HepG2 (cell line): ENCODE measurements at places on chromosomes 12 and 14.

DNA sequence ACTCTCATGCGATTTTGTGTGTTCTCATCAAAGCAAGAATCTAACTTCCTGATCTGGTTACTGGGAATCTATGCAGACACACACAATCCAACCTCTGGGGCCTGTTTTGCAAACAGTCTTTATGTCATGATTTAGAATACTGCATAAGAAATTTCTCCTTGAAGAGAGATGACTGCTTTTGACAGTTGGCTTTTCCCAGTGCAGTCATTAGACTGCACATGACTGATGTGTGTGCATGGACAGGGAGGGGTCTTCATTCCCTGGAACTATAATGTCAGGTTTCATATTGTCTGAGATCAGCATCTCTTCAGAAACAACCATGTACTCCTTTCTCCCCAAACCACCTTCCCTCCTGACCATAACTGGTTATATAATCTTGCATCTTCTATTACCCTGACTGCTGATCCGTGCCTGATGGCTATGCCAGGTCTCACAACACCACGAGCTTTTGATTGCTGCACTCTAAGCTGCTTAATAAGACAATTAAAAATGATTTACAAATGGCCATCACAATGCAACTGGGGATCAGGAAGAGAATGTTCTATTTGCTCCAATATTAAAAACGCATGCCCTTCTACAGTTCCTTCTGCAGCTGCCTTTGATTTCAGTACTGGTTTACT, 995.4 kb downstream of the NRXN3 start:
- no peak overlapping the region for H3K27ac ChIP-seq
- H3K4me1 ChIP-seq = no peaks in the 10 kb centered on the region
- H3K36me3 ChIP-seq = no peaks in the 10 kb centered on the region
- DNase-seq = no peak
- H3K4me3 ChIP-seq = no peak overlapping the region

- peaks cover 11% of the 10 kb centered on the region; the same call in 1 of the 2 replicates for H3K4me1 ChIP-seq
- no peak overlapping the region for H3K4me3 ChIP-seq
These were observed 3.3 kb downstream of the C12orf56 start for GRCh38 chr12:64387197-64387816.

- peaks cover under 1% of the 10 kb centered on the region; the same call in 1 of the 2 replicates for H3K4me1 ChIP-seq
- no peak overlapping the region for H3K27ac ChIP-seq
- no peak overlapping the region for H3K4me3 ChIP-seq
These were observed 8.4 kb upstream of the PIANP start for GRCh38 chr12:6708960-6709394.

GRCh38 chr12:64521833-64522232, 69.9 kb downstream of the TBK1 start:
- no peak overlapping the region for H3K4me3 ChIP-seq
- H3K27me3 ChIP-seq = no peaks in the 10 kb centered on the region
- H3K36me3 ChIP-seq = no peaks in the 10 kb centered on the region
- DNase-seq = no peak

DNA sequence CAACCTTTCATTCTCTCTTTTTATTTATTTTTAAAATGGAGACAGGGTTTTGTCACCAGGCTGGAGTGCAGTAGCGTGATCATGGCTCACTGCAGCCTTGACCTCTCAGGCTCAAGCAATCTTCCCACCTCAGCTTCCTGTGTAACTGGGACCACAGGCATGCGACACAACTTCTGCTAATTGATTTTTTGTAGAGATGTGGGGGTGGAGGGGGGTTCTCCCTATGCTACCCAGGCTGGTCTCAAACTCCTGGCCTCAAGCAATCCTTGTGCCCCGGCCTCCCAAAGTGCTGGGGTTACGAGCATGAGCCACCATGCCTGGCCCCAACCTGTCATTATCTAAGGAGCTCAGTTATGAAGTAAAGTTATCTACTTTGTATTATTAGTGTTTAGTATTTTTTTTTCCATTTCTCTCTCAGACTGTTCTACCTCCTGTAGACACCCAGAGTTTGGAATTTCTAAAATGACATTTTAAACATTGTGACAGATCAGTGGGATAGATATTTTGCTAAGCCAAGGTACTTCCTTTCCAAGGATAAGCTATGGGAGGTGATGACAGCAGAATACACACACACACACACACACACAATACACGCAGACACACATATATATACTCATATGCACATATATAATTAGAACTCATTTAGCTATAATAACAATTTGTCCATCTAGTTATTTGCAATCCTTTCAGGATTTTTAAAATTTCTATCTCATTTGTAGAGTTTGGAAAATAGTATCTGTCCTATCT, 2.1 kb upstream of the USP44 start:
- no peak for DNase-seq
- H3K36me3 ChIP-seq = no peaks in the 10 kb centered on the region
- no peak overlapping the region for H3K27ac ChIP-seq
- no peaks in the 10 kb centered on the region for H3K27me3 ChIP-seq
- H3K4me3 ChIP-seq = no peak overlapping the region

DNA sequence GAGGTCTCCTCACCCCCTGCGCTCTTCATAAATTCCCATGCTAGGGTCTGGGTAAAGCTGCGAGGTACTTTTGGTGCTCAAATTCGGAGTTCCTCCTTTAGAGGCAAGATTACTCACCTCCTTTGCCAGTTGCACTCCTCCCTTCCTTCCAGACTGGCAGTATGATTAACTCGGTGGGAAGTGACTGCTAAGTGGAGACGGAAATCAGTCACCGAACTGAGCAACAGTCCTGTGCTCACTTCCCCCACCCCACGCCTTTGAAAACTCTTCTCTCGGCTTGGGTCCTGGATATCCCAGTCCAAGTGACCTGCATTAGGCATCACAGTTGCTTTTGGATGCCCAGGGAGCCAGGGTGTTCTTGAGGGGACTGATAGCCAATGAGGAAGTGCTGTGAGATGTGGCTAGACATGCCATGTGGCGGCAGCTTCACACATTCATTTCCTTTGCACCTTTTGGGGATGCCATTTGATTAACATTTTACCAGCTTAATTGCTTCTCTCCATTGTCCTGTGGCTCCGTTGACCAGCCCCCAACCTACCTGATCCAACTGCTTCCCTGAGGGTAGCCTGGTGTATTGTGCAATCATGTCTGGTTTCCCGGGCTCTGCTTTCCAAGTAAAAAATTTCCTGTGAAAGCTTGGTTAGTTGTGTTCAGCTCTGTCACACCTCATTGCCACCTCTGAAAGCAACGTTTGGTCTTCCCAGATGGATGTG, 840 bp downstream of the PNP start:
- no peaks in the 10 kb centered on the region for H3K27me3 ChIP-seq
- H3K27ac ChIP-seq = peak overlapping the region; percentile 53
- peaks cover 46% of the 10 kb centered on the region for H3K4me1 ChIP-seq
- peak overlapping the region; percentile 54 for H3K4me3 ChIP-seq

DNA sequence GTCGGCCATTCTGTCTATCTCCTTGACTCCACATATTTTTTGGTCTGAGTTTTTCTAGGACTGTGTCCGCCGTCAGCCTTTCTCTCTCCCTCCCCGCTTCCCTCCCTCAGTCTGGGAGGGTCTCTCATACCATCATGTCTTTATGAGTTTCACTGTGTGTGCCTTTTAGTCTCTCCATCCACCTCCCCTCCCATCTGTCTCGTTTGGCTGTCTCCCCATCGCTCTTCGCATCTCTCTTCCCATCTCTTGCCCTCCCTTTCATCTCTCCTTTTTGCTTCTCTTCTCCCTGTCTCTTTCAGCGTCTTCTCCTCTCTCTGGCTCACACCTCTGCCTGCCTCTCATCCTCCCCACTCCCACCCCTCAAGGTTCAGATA, 6.9 kb upstream of the CISTR start:
- no peak overlapping the region for H3K27ac ChIP-seq
- H3K36me3 ChIP-seq = no peaks in the 10 kb centered on the region
- H3K4me1 ChIP-seq = peaks cover 9% of the 10 kb centered on the region; the same call in 1 of the 2 replicates
- peaks cover 2% of the 10 kb centered on the region; the same call in 1 of the 2 replicates for H3K27me3 ChIP-seq
- no peak overlapping the region for H3K4me3 ChIP-seq

DNA sequence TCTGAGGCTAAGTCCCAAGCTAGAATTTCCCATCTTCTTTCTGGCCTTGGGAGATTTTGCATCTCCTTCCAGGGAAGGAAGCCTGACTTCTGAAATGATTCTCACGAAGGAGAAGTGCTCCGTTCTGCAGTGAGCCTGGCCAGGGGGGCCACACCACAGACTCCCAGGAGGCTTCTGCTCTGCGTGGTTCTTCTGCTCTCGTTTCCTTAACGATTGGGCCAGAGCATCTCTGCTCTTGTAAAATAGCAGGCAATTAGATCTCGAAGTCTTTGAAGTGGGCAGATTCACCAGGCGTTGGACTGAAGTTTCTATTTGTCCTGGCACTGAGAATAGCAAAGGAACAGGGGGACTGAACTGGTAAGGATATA, 6.7 kb upstream of the BATF start:
- DNase-seq = no peak
- H3K4me1 ChIP-seq = peaks cover 32% of the 10 kb centered on the region
- no peak overlapping the region for H3K27ac ChIP-seq
- no peaks in the 10 kb centered on the region for H3K36me3 ChIP-seq
- no peaks in the 10 kb centered on the region; the same call in 1 of the 2 replicates for H3K27me3 ChIP-seq

- no peak for DNase-seq
- no peak overlapping the region for H3K27ac ChIP-seq
- no peaks in the 10 kb centered on the region for H3K4me1 ChIP-seq
- no peaks in the 10 kb centered on the region for H3K36me3 ChIP-seq
- no peak overlapping the region for H3K4me3 ChIP-seq
- no peaks in the 10 kb centered on the region for H3K27me3 ChIP-seq
These were observed 96.1 kb downstream of the KSR2 start for GRCh38 chr12:117872546-117873169.

- no peak overlapping the region for H3K4me3 ChIP-seq
- H3K27ac ChIP-seq = no peak overlapping the region
- H3K27me3 ChIP-seq = no peaks in the 10 kb centered on the region
- no peak for DNase-seq
These were observed 46.5 kb downstream of the CAND1 start for GRCh38 chr12:67315661-67316060.

GRCh38 chr14:91893007-91893406, 25.7 kb upstream of the TC2N start:
- H3K27me3 ChIP-seq = no peaks in the 10 kb centered on the region
- H3K4me3 ChIP-seq = no peak overlapping the region
- H3K36me3 ChIP-seq = no peaks in the 10 kb centered on the region
- H3K4me1 ChIP-seq = peaks cover 13% of the 10 kb centered on the region
- no peak overlapping the region for H3K27ac ChIP-seq
